ENCODE measurements at places on chromosomes 4 and X.

GRCh38 chr4:73447671-73448070, 11.7 kb downstream of the AFP start:
- peak; percentile 46 for DNase-seq

DNA sequence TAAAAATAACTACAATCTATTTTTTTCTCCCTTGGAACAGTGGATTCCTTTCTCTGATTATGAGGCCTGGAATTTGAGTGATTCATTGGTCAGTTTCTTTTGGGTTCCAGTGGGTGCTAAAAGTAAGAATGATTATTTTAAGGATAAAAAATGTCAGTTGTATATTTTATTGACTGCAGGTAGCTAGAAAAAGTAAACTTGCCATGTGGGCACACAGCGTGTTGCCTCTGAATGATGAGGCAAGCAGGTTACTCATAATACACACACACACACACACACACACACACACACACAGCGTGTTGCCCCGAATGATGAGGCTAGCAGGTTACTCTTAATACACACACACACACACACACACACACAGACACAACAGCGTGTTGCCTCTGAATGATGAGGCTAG, 13.8 kb downstream of the GALNT7 start:
- DNase-seq = peak; percentile 88

DNA sequence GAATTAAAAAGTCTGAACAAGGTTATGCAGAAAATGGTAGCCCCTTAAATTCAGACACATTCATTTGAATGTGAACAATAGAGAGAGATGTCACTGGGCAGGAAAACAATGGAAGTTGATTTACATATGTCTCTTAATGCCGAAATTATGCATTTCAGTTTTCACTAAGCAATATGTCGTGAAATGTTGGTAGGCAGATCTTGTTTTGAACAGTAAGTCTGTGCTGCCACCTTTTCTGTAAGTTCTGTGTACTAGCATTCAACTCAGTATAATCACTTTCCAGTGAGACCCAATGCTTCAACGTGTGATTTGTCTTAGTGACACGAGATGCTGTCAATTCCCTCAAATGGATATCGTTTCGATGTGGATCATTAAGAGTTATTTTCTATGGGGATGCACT, 222.7 kb upstream of the VCX3A start:
- no peak for DNase-seq

DNA sequence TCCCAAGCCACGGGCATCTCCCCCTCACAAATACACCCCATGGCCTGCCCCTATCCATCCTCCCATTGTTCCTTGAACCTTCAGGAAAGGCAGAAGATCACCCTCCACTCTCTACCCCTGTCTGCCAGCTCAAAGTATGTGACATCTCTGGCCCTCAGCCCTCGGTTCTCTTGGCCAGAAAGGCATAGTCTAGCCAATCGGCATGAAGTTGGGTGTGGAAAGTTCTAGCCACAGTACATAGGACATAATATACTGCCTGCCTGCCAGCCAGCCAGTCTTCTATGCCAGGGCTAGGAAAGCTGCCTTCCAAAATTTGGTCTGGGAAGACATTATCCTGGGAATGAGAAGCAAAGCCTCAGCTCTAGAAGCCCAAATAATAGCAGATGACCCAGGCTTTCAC, 3.2 kb upstream of the PLP1 start:
- DNase-seq = no peak

DNA sequence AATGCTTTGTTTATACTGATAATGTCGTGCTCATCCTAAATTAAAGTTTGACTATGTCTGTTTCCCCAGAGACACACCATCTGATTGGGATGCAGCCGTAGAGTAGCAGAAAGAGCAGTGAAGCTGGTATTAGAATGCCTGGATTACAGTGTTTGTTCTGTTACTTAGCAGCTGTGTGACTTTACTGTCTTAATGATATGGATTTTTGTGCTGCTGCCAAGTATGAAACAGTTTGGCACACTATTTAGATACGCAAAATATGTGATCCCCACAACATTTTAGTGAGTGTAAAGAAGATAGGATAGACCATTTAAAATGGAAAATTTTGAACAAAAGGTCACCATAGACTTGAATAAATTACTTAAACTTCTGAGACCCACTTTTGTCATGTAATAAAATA, 1.2 kb upstream of the CHIC1 start:
- DNase-seq = peak; percentile 13

- no peak for DNase-seq
Observed at GRCh38 chr4:184432127-184432922, 42.0 kb downstream of the IRF2 start.

DNA sequence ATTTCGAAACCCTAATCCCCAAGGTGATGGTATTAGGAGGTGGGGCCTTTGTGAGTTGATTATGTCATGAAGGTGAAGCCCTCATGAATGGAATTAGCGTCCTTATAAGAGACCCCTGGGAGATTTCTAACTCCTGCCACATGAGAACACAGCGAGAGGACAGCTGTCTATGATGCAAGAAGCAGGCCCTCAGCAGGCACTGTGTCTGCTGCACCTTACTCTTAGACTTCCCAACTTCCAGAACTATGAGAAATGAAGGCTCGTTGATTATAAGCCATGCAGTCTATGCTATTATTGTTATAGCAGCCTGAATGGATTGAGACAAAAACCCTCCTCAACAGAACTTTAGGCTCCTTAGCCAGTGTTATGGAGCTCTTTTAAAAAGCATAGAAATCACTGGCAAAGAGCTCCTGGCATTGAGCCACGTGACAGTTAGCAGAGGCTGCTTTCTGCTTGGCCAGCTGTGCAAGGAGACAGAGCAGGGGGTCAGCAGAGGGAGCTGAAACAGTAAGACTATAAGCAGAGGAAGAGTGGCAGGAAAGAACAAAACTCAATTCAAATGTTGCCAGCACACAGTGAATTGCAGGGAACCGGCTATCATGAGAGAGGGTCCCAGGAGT, 219.2 kb upstream of the FAT1 start:
- peak; percentile 33 for DNase-seq
